ENCODE measurements at places on chromosomes 12 and 14.

GRCh38 chr12:77724367-77724957 is 106.2 kb upstream of the NAV3 start:
- DNase-seq, result peak; percentile 15

GRCh38 chr14:79544698-79545070 is 666.6 kb downstream of the DIO2 start:
- no peak for DNase-seq

GRCh38 chr14:74308695-74309094 is 6.0 kb upstream of the ABCD4 start:
- DNase-seq, result no peak

- no peak for DNase-seq
These were observed 83.3 kb downstream of the PLEKHG7 start for GRCh38 chr12:92786045-92786444.

DNA sequence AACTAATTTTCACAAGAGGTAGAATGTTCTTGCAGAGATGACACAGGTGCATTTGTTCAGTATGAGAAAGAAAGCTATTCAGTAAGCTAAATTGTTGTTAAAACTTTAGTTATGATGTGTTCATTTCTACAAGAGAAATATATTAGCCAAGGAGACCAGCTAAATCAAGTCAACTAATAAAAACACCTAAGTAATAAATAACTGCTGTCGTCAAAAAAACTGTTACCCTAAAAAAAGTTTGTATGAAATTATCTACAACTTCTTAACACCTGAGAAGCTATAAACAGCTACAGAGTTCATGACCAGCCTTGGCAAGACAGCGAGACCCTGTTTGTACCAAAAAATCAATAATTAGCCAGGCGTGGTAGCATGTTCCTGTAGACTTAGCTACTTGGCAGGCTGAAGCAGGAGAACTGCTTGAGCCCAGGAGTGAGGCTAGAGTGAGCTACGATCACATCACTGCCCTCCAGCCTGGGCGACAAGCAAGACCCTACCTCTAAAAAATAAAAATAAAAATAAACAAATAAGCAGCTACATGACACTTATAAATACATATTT is 67.6 kb upstream of the AP4S1 start:
- DNase-seq, result no peak

DNA sequence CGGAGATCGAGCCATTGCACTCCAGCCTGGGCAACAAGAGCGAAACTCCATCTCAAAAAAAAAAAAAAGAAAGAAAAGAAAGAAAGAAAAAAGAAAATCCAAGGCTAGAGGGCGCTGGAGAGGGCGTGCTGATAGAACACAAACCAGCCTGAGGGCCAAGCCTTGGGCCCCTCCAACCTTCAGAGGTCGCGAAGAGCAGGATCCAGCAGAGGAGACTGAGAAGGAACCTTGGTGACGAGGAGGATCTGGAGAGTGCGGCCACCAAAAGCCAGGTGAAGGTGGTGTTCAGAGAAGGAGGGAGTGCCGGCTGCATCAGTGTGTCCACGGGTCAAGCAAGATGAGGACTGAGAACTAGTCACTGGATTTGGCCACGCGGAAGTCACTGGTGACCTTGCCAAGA is 4.1 kb upstream of the DYNC1H1 start:
- peak; percentile 56 for DNase-seq

DNA sequence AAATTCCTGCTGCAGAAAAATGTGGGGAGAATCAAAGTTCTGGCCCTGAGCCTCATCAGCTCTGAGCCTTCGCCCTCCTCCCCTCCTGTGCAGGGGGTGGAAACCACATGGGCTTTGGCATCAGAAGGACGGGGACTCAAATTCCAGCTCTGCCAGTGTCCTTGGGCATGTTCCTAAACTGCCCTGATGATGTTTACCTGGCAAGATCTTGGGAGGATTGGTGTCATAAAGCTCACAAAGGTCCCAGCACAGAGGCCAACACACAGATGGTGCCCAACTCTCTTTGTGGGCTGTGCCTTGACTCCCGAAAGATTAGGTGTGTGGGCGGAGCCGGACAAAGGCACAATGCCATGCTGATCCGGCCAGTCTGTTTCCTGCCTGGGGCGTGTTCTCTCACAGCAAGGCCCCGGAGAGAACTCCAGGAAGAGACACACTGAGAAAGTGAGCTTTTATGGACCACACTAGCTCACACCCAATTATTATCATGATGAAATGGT is 20.5 kb upstream of the CLMN start:
- peak; percentile 62 for DNase-seq

Data from RPMI8226 (cell line).